Peyer's patch (tissue), 4 donors: ENCODE measurements at places on chromosomes 6 and 20.
A peak's percentile ranks its signal among the peaks of the same experiment; 100 is the strongest.

DNA sequence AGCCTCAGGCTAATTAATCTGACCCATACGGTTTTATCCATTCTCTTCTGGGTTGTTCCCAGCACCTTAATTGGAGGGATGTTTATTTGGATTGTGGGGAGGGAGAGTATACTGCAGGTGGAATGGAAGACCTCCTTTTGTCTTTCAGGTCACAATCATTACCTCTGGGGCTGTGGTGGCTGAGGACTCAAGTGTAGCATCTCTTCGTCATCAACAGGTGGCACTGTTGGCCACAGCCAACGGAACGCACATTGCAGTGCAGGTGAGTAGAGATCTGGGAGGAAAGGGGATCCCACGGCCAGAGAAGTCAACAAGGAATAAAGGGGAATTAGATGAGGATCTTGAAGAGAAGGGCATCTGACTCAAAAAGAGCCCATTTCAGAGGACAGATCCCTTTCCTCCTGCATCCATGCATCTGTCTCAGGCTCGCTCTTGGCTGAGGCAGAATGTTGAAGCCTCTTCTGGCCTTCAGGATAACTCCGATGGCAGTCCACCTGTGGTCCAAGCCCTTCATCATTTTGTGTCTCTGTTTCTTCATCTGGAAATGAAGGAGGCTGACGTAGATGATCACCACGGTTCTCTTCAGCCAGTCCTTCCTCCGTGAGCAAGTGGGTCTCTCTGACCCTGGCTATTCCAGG is 3.2 kb upstream of the DEF6 start:
- DNase-seq: peak; percentile 73

DNA sequence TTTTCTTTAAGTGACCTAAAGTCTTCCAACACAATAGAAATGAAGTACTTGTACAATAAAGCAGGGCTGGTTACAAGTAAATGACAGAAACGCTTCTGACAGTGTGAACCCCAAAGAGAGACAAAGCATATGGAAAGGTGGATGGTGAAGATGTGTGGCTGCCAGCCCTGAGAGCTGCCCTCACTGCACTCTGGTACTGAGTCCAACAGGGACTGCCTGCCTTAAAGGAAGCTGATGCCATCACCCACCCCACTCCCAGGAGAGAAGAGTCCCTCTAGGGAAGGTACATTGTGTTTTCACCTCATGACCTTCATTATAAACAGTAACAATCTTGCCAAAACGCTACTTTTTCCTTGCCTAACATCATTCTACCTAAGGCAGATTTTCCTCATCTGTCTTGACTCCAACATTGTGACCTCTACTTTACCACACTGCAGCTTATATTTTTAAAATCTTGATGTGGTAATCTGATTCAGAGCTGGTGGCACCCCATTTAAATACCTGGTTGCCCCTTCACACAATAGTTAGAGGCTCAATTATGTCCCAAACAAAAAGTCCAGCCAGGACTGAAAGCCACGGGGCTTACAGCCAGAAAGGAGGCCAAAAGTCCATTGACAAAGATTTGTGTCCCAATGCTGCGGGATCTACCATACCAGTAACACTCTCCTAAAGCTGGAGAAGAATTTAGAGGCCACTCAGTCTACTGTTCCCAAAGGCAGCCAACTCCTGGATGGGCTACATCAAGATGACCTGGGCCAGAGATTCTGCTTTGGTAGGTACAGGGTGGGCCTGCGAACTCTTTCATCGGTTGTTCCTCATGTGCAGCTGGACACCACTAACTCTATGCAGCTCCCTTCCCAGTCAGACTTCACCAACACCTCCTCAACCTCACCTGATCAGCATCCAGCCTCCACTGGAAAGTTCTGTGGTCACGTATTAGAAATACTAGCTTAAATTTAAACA is 4.4 kb downstream of the APMAP start:
- DNase-seq: no peak

DNA sequence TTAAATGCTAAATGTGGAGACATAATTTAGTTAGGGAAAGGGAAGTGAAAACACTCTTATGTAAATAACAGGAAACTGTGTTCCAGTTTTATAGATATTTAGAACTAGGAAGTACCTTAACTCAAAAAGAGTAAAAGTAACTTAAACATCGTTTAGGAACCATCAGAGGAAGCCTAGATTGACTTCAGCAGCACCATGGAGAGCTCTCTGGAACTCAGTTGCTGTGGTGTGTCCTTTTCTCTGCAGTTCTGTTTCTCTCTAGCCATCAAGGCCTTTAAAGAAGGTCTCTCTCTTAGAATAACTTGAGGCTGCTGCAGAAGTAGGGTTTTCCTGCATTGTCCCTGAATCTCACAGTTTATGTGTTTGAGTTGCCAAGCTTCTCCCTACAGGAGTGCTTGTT is 26.9 kb downstream of the CLVS2 start:
- DNase-seq: no peak

DNA sequence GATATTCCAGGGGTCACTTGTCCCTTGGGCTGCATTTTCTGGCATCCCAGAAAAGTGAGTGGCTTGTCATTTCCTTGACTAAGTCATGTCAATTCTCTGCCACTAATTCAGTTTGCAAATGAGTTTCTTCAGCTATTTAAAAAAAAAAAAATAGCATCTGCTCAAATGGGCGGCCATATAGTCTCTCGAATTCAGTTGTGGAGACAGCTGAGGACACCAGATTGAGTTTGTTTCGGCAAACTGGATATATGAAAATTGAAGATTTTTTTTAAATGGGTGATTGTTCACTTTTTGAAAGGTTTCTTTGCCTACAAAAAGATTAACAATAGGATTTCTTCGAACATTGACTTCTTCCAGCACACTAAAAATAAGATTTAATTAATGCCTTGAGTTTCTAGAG is 96.3 kb upstream of the TIAM2 start:
- no peak for DNase-seq
